ENCODE measurements at places on chromosomes 12 and 14. TPM values are rescaled to one million over a fixed set of nuclear protein-coding genes. Genes with fewer than 3 reads are reported as not detected.
A peak's percentile ranks its signal among the peaks of the same experiment; 100 is the strongest.

Gene EMP1
- total RNA-seq, result 48.9 TPM

Gene KRT74
- not detected for total RNA-seq

Gene SPATS2
- total RNA-seq, result 3.3 TPM

Gene TMEM132D
- not detected for total RNA-seq

Gene SSTR1
- total RNA-seq, result 2.7 TPM

Gene ERP27
- total RNA-seq, result not detected

Gene COX6A1
- total RNA-seq, result 202 TPM

Gene SLCO1C1
- total RNA-seq, result 1.6 TPM

Gene CCDC184
- 2.4 TPM for total RNA-seq

Gene GALNT16
- 2.1 TPM for total RNA-seq

Gene SLC5A8
- 0.14 TPM for total RNA-seq

Gene TTC7B
- total RNA-seq, result 38.2 TPM

DNA sequence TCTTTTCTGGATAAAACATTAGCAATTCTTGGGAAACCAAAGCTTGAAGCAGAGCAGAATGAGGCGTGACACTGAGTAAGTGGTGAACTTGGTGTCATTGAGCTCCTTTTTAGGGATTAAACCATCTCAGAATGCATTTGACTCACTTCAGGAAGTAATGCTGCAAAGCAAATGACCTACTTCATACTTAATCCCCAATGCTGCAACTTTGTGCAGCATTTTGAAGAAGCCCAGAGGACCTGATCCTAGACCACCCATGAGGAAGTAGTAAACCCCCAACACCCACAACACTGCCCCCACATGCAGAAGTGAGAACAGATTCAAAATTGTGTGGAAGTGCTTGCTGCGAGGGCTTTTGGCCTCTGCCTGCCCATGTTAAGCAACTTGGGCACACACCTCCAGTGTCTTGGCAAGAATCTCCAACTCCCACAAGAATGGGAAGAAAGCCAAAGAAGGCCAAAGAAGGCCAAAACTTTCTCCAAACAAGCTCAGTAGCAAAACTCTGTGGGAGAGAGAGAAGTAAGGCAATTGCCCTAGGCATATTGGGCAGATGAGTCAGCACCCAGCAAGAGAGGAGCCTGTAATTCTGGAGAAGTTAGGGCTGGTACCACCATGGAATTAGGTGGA is 69.2 kb upstream of the ETV6 start:
- DNase-seq, result peak; percentile 30

GRCh38 chr14:23612354-23612732 is 23.8 kb upstream of the DHRS2 start:
- no peak for DNase-seq

GRCh38 chr12:52054231-52054832 is 3.1 kb downstream of the NR4A1 start:
- peak; percentile 33 for DNase-seq

DNA sequence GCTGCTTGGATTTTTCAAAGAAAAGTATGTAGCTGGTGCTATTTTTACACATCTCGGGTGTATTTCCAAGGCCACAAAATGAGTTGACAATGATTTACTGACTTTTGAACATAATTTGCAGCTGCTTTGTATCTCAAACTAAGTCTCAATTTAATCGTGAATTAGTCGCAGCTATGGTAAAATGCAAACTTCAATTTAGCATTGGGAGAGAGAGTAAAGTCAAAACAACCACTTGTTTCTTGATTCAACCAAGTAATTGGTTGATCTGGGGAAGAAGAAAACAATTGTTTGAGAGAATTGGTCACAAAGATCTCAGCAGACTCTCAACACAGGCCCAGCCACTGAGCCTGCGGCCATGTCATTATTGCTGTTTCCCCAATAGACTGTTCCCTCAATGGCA is 75.0 kb upstream of the DYRK2 start:
- DNase-seq, result no peak

- DNase-seq, result no peak
These were observed 5.3 kb upstream of the SERPINA4 start for GRCh38 chr14:94555991-94556390.

GRCh38 chr14:70823281-70823680 is 14.0 kb upstream of the MAP3K9 start:
- no peak for DNase-seq

DNA sequence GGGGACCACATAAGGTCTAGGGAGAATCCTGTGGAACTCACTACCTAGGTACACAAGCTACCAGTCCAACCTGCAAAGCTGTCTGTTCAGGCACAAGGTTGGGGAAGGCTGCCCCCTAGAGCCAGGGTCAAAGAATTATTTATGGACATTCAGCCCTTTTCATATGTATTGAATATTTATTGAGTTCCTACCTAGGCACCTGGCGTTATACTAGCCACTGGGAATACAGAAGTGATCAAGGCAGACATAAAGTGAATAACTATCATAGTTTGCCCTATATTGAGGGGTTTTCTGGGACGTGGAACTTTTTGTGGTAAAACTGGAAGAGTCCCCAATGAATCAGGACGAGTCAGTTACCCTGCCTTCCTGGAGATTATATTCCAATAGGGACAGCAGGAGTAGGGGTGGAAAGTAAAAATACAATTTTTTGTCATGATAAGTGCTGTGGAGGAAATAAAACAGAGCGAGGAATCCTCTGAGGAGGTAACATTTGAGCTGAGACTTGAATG is 5.8 kb upstream of the SLC48A1 start:
- DNase-seq, result no peak

DNA sequence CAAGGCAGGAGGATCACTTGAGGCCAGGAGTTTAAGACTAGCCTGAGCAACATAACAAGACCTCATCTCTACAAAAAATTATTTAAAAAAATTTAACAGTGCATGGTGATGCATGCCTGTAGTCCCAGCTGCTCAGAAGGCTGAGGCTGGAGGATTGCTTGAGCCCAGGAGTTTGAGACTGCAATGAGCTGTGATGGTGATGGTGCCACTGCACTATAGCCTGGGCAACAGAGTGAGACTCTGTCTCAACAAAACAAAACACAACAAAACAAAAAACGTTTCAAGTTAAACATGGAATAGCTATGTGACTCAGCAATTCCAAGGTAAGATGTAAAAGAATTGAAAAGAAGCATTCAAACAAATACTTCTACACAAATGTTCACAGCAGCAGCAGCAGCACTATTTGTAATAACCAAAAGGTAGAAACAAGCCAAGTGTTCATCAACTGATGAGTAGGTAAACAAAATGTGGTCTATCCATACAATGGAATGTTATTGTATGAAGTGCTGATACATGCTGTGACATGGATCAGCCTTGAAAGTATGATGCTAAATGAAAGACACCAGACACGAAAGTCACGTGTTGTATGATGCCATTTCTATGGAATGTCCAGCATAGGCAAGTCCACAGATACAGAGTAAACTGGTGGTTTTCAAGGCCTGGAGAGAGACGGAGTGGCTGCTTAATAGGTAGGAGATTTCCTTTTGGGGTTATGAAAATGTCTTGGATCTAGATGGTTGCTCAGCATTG is 31.4 kb downstream of the CFAP251 start:
- DNase-seq, result no peak

GRCh38 chr12:47740606-47741339 is 15.5 kb upstream of the ENDOU start:
- DNase-seq, result no peak

DNA sequence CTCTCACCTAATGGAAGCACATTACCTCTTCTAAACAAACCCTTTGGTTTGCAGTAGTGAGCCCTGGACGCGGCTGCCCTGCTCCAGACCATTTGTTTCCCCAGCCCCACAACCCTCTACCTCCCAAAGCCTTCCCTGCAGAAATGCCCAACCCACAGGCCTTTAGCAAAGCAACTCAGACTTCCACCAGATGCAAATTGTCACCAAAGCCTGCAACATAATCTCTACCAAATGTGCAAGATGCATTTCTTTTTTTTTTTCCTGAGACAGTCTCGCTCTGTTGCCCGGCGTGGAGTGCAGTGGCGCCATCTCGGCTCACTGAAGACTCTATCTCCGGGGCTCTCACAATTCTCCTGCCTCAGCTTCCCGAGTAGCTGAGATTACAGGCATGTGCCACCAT is 56.2 kb downstream of the VWF start:
- no peak for DNase-seq

DNA sequence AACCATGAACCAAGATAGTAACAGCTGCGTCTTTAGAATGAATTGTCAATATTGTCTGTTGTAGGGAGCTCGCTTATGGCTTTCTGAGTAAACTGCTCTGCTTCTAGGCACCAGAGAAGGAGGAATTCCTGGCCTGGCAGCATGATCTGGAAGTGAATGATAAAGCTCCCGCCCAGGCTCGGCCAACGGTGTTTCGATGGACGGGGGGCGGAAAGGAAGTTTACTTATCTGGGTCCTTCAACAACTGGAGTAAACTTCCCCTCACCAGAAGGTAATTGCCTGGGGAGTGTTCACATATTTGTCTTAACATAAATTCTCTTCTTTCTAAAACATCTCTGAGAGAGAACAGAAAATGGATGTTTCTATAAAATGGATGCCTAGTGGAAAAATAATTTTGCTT is 4.3 kb downstream of the PRKAB1 start:
- DNase-seq, result no peak

DNA sequence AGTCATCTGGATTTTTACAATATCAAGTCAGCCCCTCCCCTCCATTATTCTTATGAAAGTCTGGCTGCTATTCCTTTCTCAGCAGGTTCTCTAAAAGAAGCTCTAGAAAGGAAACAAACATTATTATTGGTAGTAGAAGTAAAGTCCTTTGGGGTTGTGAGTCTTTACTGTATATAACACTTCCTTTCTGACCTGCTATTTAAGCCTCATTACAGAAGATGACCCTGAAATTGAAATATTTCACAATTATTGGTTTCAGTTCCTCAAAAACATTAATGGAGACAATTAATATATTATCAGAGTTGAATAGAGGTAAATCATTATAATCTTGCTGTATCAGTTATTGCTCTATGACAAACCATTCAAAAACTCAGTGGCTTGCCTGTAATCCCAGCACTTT is 19.3 kb downstream of the PLEKHA5 start:
- DNase-seq, result no peak

GRCh38 chr14:91573528-91573893 is 63.4 kb upstream of the PPP4R3A start:
- no peak for DNase-seq

- no peak for DNase-seq
These were observed 445.6 kb upstream of the MIS18BP1 start for GRCh38 chr14:45698462-45699134.

GRCh38 chr12:52347551-52348510 is 19.4 kb downstream of the KRT85 start:
- DNase-seq, result no peak

- no peak for DNase-seq
These were observed 117.3 kb downstream of the BTG1 start for GRCh38 chr12:92028441-92028709.
